ENCODE measurements at places on chromosomes 12 and 14.

DNA sequence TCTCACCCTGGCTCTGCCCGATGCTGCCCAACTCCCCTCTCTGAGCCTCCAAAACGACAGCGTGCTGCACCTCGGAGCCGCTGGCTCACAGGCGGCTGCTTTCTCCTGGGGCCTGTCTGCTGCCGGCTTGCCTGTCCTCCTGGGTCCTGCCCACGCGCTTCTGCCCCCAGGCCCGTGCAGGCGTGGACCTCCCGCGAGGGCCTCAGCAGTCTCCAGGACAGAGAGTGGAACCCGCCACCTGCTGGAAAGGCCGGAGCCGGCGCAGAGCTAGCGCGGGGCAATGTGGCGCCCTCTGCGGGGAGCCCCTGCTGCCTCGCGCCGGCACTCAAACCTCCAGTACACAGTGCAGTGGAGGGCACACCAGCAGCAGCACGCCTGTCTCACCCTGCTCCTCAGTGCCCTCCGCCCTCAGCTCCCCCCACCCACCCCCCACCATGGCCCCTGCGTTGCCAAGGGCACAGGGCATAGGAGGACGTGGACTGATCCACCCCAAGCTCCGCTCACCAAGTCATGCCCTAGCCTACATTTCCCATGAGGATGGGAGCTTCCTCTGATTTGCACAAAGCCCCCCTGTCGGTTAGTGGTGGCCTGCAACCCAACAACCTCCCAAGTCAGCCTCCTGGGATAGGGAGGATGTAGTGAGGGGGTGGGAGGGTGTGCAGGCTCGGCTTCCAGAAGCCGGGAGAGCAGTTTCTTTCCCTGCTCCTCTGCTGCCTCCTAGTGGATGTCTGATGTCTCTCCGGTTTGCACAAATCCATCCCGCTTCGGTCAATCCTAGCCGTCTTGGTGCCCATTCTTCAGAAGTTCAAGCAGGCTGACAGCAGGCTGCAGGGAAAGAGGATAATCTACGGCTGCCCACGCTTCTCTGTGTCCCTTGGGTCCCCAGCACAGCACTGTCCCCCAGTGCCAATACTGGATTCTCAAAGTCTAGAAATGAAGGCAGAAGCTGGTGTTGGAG, 25.2 kb downstream of the KRT8 start:
- no peaks in the 10 kb centered on the region for H3K27me3 ChIP-seq
- H3K4me1 ChIP-seq, result peaks cover 17% of the 10 kb centered on the region
- no peak overlapping the region for H3K27ac ChIP-seq
- no peak overlapping the region for H3K4me3 ChIP-seq

DNA sequence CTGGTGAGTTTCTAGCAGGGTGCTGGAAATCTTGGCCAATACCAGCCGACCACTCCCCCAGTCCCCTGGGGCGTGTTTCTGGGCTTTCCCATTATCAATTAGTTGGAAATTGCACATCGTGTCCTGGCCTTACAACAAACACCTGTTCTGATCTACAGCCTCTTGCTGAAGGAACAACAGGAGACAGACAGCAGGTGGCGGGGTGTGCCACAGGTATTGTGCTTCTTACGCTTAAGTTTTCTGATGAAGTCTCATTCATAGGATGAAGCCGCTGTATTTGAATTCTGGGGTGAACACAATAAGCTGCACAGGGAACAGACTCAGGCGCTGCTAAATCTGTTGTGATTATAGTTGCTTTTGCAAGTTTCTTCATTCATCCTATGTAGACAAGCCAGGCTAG, 703 bp downstream of the HIGD1C start:
- peaks cover 7% of the 10 kb centered on the region for H3K36me3 ChIP-seq
- DNase-seq, result no peak
- H3K27me3 ChIP-seq, result no peaks in the 10 kb centered on the region
- H3K4me3 ChIP-seq, result no peak overlapping the region
- H3K27ac ChIP-seq, result no peak overlapping the region

GRCh38 chr14:39050389-39050788, 52.6 kb downstream of the SEC23A start:
- H3K4me3 ChIP-seq, result no peak overlapping the region
- H3K4me1 ChIP-seq, result no peaks in the 10 kb centered on the region
- no peaks in the 10 kb centered on the region for H3K27me3 ChIP-seq
- no peak overlapping the region for H3K27ac ChIP-seq
- peaks cover 31% of the 10 kb centered on the region for H3K36me3 ChIP-seq

DNA sequence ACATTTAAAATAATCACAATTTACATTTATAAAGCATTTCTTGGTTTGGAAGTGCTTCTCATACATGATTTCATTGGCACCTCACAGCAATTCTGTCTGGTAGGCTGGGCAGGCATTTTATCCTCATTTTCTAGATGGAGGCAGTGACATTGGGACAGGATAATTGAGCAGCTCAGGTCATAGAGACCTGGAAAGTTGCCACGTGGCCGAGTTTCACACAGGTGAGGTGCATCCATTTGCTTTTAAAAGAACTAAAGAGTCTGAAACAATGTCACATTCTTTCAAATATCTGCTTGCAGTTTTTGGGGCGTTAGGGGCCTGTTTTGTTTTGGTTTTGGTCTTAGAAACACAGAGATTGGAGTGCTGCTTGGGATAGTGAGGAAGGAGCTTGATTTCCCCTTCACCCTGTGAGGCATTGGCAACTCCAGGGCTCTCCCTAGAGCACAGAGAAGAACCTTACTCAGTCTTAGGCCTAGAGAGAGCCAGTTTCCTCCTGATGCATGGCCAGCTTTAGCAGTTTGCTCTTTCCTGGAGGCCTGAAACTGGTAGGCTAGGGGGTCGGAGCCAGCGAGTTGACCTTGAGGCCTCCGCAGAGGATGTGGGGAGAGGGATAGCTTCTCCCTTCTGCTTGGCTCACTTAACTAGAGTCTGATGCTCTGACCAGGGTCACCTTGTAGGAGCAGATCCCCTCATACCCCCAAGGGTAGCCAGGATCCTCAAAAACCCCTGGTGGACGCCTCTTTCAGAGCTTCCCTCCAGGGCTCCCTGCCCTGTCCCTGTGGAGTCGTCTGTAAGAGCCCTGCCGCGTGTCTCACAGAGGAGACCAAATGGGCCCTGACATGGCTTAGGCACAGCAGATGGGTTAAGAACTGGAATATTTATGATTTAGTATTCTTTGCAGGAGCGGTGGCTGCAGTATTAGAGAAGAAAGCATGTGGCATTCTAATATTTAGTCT, 34.9 kb upstream of the JDP2 start:
- no peaks in the 10 kb centered on the region for H3K36me3 ChIP-seq
- no peak overlapping the region for H3K4me3 ChIP-seq
- no peaks in the 10 kb centered on the region for H3K27me3 ChIP-seq
- H3K4me1 ChIP-seq, result no peaks in the 10 kb centered on the region

DNA sequence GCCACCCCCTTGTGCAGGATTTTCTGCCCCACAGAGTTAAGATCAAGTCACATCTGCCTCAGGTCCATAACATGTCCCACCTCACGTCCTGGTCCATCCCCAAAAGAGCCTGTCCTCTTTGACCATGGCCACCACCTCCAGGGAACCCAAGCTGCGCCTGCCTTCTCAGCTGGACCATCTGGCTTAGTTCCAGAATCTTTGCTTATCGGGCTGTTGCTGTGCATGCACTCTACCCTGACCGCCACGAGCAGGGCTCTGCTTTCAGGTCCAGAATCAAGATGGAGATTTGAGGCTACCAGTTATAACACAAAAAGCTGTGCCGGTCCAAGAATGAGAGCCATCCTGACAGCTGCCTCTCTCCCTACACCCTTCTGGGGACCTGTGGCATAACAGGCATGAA, 326.7 kb downstream of the DPF3 start:
- no peak for DNase-seq
- peaks cover 32% of the 10 kb centered on the region for H3K4me1 ChIP-seq
- H3K36me3 ChIP-seq, result no peaks in the 10 kb centered on the region
- H3K27me3 ChIP-seq, result no peaks in the 10 kb centered on the region

DNA sequence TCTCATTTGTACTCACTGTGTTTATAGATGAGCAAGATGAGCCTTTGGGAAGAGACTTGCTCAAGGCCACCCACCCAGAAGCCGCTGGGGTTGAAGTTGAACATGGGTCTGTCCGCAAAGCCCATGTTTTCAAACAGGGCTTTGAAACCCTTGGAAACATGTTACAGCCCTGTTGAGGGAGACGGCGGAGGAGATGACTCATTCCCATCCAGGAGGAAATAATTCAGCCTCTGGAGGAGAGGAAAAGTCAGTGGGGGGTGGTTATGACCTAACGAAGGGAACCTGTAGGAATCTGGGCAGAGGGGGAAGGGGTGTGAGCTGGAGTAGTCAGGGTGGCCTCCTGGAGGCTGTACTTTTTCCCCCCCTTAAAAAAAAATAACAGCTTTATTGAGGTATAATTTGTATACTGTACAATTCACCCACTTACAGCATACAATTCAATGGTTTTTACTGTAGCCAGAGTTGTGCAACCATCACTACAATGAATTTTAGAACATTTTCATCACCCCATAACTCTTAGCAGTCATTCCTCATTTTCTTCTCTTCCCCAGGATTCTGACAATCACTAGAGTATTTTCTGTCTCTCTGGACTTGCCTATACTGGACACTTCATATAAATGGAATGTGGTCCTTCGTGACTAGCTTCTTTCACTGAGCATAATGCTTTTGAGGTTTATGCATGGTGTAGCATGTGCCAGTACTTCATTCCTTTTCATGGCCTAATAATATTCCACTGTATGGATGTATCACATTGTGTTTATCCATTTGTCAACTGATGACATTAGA, 1.9 kb upstream of the RIN3 start:
- DNase-seq, result no peak
- H3K27me3 ChIP-seq, result peaks cover 29% of the 10 kb centered on the region
- no peak overlapping the region for H3K4me3 ChIP-seq
- H3K4me1 ChIP-seq, result peaks cover 17% of the 10 kb centered on the region

Measured in spinal cord (tissue), 10 donors.